ENCODE measurements at places on chromosomes 12 and 14.
A peak's percentile ranks its signal among the peaks of the same experiment; 100 is the strongest.

DNA sequence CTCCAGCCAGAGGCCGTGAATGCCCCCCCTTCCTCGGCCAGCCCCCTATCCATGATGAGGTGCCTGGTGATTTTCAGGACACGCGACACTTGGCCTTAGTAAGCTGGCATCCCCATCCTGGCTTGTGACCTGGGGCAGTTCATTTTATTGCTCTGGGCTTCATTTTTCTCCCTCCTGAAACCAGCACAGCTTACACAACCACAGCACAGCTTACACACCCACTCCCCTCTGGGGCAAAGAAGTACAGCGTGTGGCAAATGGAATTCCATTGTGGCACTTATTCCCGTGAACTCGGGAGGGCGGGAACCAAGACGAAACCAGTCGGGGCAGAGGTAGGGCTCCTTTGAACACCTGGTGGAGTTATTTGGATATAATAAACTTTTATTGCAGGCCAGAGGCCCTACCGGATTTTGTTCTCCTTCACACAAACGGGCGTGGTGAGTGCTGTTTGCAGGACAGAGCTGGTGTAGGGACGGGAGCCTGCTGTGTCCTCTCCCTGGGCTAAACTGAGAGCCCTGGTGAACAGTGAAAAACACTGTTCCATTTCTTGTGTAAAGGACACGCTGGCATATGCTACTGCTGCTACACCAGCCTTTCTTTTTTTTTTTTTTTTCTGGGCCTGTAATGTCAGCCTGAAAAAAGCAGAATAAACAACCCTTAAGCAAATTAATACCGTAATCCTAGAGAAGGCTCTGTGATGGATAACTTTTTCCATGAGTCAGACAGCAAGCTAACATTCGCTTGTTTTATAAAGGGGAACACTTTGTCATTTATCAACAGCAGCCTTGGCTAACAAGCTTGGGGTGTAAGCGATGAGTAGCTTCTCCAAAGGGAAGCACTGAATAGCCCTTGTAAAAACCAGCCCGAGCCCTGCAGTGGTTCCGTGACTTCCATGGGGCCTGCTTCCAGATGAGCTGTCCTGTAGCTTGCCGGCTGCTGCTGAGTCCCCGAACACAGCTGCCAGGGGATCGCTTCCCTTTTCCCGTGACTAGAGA lies 29.3 kb downstream of the CD9 start:
- DNase-seq: peak; percentile 71

GRCh38 chr14:20331053-20331613 lies 1.9 kb downstream of the CCNB1IP1 start:
- DNase-seq: no peak

- DNase-seq: peak; percentile 64
Measured at GRCh38 chr12:113276306-113276705, 55.0 kb downstream of the TPCN1 start.

GRCh38 chr14:24798911-24799462 lies 165.0 kb upstream of the GZMB start:
- DNase-seq: no peak

DNA sequence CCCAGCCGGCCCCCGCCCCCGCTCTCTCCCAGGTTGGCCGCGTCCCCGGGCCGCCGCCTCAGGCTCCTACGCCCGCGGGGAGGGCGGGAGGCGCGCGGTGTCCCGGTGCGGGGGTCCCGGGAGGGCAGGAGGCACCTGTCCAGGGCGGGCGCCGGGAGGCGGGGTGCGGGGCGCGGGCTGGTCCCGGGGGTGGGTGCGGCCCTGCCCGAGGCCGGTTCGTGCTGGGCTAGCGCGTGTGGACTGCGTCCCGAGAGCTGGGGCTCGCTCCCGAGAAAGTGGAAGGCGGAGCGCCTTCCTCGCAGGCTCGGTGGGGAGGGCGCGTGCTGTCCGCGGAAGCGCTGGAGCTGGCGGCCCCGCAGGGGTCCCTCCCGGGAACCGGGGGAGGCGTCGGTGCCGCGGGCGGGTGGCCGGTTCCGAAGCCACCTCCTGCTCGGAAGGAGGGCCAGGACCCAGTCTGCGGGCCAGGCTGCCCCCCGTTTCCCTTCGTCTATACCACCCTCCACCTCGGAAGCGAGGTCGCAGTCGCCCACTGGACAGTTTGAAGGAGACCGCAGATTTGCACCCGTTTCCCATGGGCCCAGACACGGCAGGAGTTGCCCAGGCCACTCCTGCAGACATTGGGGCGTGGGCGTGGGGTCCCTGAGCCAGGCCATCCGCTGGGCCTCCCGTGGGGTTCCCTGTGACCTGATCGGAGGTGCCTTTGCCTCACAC lies 636 bp downstream of the ZFYVE21 start:
- peak; percentile 18 for DNase-seq

DNA sequence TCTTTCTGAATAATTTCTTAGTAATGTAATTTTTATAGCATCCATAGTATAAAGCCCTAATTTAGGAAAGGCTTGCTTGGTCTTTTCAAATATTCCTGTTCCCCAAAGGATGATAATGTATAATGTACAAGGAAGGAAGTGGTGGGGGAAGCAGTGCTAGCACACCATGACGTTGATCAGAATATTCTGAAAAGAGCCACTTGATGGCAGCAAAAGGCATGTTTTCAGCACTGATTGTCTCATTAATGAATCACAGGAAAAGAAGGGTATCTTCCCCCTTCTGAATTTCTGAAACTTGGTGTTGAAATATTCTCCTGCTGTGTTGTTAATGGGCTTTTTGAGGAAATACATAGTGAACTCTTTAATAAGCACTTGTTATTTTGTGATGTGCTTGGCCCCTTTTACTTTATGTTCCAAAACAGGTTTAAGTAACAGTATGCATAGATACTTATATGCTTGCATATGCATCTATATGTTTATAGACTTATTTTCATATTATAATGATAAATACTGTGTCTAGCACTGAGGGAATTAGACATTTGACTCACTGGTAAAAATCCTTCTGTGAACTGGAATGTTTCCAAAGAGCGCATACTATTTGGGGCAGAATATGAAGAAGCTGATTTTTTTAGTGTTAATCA lies 122.0 kb downstream of the TMEM117 start:
- DNase-seq: no peak

Measured in SJSA1 (cell line).